ENCODE measurements at places on chromosomes 3 and 15.

GRCh38 chr15:56207711-56208110 is 36.0 kb downstream of the RFX7 start:
- DNase-seq: no peak

DNA sequence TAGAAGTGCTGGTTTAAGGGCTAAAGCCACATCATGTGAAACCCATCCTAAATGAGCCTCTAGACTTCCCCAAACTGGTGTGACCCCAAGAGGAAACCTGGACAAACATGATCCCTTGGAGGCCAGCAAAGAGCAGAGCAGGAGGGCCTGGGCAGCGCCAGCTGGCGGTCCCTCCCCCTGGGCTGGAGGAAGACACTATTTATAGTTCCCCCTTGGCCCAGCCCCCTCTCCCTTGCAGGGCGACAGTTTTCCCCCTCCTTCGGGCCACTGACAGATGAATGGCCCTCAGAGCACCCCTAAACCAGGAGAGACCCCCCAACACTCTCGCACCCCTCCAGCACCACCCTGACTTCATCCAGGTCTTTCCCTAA is 2.9 kb downstream of the UCN2 start:
- DNase-seq: no peak

DNA sequence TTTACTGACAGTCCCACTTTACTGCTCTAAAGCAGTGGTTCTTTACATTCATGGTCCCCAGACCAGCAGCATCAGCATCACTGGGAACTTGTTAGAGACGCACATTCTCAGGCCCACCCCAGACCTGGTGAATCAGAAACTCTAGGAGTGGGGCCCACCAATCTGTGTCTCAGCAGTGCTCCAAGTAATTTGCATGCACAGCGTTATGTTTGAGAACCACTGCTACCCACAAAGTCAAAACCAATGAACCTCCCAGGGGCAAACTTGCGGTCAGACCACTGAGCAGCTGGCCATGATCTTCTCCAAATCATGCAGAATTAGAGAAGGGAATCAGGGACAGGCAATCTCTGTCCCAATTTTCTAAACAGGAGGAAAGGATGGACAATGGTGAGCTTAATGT is 58.5 kb downstream of the ST8SIA2 start:
- no peak for DNase-seq

DNA sequence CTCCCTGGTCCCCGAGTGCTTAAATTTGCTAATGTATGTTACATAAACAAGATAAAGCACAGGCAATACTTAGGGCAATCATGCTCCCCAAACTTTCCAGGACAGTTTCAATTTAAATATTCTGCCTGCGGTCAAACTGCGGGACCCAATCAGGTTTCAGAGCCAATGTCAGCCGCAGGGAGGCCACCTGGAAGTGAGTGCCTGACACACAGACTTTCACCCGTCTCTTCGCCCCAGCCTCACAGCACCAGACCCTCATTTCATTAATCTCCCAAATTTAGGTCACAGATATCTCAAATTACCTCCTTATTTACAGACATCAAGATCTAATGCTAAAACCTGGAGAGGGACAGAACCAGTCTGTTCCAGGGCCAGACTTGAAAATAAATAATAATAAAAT is 107.2 kb upstream of the ALDH1A3 start:
- DNase-seq: no peak

DNA sequence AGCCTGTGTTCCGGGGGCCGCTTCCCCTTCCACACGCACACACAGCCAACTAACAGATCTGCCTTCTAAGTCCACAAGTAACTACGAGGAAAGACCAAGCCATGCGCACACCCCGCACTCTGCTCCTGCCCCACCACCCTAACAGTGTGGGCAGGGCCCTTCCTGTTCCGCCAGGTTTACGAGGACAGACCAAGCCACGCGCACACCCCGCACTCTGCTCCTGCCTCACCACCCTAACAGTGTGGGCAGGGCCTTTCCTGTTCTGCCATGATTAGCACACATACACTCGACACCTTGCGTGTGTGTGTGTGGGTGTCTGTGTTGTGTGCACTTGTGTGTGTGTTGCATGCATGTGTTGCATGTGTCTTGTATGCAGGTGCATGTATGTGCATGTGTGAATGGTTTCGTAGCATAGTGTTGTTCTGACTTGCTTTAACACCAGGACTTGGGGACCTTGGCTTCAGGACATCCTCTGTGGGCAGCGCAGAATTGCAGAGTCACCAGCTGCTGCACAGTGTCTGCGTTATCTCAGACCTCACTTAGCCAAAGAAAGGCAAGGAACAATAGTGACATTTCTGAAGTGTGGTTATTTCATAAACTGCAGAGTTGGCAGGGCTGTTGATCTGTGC is 114.4 kb downstream of the CHSY1 start:
- DNase-seq: no peak

DNA sequence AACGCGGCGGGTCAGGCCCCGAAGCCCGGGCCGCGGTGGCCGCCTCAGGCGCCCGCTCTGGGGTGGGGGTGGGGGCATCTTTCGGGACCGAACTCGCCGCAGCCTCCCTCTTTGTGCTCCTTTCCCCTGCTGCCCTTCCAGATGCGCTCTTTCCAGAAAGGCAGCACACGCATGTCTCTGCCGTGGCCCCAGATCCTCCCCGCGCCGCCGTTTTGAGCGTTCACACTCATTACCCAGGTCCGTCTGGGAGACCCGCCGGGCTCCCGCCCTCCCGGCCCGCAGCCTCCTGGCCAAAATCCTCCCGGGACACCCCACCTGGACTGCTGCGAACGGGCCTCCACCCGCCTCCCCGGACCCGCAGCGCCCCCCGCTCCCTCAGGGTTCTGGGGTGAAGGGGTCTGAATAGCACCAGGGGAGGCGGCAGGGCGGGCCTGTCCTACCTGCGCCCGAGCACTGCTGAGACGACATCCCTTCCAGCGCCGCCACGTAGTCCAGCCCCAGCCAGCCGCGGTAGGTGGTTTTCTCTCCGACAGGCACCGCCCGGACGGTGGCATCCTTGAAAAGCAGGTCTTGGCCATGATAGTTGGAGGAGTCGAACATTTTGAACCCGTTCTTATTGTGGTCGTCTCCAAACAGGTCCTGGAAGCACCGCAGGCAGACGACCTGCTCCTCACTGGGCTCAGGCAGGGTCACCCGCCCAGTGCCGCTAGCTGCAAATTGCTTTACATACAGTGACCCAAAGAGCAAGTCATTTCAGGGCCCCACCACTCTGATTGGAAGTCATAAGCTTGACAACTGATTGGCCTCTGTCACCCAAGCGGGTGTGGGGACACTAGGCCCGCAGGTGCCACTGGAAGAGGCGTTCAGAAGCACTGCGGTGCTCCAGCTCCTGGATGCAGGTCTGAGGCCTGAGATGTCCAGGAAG is 25.9 kb downstream of the MELTF start:
- no peak for DNase-seq

DNA sequence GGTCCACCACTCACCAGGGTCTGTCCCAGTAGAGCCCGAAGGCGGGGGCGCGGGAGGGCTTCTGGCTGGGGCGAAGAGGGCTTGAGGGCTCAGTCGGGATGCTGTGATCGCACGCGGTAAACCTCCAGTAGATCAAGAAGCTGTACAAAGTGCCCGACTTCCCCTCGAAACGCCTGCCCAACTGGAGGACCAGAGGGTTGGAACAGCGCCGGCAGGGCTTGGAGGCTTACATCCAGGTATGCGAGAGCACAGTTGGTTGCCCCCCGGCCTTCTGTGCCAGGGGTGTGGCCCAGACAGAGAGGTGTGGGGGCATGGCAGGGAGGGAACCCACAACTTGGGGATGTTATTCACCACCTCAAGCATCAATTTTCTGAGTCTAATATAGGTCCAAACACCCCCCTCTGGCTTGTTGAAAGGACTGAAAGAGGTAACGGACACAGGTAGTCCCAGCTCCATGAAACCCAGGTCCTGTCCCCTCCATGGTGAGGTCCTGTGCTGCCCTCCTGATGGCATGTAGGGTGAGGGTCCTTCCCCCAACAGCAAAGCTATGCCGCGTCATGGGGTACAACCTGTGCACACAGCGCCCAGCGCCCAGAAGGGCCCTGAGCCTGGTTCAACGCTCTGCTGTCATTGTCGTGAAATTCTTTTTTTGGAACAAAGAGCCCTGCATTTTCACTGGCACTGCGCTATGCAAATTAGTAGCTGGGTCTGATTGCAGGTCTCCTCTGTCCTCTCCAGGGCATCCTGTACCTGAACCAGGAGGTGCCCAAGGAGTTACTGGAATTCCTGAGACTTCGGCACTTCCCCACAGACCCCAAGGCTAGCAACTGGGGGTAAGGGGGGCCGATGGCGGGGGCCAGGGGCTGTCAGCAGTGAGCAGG is 1.2 kb downstream of the SNX22 start:
- DNase-seq: no peak

GRCh38 chr3:69454204-69454787 is 68.4 kb upstream of the FRMD4B start:
- DNase-seq: no peak
